Neuronal stem cell (in vitro differentiated cells): ENCODE measurements at places on chromosomes 1 and 21.

GRCh38 chr1:74504933-74505512 is 7.4 kb downstream of the LRRC53 start:
- DNase-seq: peak; percentile 58

DNA sequence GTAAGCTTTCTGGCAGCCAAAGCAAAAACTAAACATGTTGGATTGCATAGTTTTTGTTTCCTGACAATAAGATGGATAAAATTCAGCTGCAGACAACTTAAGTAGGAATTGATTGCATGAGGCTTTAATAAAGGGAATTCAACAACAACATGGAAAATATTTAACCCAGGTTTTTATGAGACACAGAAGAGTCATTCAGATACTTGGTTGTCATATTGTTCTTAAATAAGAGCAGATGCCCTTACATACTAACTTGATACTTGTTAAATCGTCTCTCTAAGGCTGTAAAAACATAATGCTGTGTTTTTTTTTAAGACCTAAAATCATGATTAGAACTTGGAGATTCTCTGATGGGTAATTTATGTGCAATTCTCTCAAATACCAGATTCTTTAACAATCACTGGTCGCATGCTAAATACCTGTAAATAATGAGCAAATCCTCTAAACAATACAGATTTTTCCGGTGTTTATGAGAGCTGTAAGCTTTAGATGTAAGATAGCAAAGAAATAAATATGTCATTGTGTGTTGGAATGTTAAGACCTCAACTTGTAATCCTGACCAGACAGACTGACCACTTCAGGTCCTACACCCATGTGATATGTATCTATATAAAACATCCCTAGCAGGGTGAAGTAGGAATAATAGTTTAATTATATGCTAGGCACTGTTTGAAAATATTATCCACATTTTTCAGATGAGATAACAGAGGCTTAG is 37.8 kb upstream of the CD34 start:
- DNase-seq: no peak

- no peak for DNase-seq
Measured at GRCh38 chr1:221419513-221420095, 322.3 kb downstream of the DUSP10 start.

GRCh38 chr1:109650609-109651008 is 5.3 kb upstream of the GSTM4 start:
- DNase-seq: no peak

GRCh38 chr1:236336084-236336483 is 54.3 kb upstream of the ERO1B start:
- DNase-seq: no peak

- no peak for DNase-seq
Measured at GRCh38 chr1:7374563-7375160, 396.4 kb upstream of the VAMP3 start.

DNA sequence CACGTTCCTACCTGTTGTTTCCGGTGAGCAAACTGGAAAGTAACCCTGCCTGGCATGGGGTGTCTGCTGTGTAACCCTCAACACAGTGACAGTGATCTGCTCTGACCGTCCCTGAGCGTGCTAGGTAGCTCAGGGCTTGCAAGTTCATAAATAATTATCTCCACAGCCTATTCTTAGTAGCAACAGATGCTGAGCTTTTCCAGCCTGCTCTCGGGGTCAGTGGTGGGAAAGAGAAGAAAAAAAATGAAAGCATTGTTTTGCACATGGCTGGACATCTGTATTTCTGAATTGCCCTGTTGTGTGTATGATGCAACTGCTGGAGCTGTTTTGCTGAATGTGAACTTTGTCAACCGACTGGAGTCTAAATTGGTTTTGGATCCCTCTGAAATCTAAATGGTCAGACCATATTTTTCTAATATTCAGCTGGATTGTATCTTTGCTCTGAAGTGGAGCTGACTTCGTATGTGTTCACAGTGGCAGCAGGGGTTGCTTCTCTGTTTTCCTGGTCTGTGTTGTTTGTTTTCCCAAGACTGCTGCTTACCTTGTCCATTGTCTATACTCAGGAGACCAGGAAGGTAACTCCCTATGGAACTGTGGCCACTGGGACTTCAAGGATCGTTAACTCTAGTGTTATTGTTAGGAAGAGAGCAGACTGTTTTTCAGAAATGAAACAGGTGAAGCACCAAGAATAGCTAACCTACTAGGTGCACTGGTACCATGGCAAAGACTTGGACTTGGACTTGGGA is 27.0 kb downstream of the TGFB2 start:
- no peak for DNase-seq

- no peak for DNase-seq
Measured at GRCh38 chr1:184693011-184693410, 61.6 kb downstream of the EDEM3 start.

GRCh38 chr1:186643614-186644013 is 36.6 kb downstream of the PTGS2 start:
- DNase-seq: no peak

DNA sequence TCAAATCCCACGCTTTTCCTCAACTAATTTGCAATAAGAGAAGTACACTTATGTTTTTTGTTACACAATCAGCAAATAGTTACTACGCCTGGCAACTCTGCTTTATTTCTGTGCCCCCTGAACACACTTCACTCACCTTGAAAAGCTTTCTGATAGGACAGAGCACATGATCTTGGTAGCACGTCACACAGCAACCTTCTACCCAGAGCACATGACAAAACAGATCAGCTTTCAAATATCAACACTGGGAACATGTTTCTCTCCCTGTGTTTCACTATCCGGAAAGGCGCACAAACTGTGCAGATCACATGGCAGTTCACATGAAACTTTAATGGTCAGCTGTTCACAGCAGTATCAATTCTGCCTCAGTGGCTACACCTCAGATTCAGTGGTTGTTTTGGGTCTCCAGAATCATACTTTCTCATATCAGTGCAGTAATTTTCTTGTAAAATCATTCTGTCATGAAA is 2.2 kb downstream of the SLC19A2 start:
- DNase-seq: no peak

- DNase-seq: no peak
Measured at GRCh38 chr1:201146626-201147390, 7.5 kb downstream of the TMEM9 start.

DNA sequence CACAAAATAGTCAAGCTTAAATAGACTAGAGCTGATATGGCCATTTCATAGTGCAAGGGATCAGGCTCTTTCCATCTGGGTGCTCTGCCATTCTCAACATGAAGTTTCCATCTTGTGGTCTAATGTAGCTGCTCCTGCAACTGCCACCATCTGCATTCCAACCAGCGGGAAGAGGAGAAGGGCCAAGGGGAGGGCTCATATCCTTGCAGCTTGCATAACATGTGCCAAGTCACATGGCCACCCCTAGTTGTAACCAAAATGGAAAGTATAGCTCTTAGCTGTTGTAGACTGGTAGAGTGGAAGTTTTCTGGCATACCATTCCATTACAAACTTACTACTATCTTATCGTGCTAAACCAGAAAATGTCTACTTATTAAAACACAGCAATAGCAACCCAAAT is 38.9 kb upstream of the IVNS1ABP start:
- no peak for DNase-seq

DNA sequence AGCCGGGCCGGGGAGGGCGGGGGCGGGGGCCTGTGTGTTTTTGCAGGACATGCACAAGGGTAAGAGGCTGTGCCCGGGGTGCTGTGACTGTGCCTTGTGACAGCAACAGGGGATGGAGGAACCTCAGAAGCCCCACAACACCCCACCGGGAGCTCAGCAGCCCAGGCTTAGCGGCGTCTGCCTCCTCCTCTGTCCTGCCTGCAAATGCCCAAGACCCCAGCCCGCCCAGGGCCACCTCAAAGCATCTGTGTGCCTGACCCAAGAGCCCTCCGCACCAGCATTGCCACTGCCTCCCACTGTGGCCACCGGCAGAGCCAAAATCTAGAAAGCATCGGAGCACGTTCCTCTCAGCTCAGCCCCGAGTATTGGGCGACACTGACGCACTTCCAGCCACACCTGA is 2.7 kb upstream of the ACTRT2 start:
- DNase-seq: no peak

DNA sequence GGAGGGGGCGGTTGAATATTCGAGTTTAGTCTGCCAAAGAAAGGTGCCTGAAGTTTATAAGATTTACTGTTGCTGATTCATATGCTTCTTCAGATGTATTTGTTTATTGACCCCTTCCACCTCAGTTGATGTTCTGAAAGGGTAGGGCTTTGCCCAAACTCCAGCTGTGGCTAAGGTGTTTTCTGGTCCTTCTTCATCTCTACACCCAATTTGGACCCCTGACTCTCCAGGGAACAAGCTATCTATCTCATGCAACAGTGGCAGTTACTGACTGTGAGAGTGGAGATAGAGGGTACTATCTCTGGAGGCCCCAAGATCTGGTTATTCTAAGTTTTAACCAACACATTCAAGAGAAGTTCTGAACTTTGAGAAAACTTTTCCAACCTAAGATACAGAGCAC is 12.6 kb upstream of the ALG14 start:
- no peak for DNase-seq

DNA sequence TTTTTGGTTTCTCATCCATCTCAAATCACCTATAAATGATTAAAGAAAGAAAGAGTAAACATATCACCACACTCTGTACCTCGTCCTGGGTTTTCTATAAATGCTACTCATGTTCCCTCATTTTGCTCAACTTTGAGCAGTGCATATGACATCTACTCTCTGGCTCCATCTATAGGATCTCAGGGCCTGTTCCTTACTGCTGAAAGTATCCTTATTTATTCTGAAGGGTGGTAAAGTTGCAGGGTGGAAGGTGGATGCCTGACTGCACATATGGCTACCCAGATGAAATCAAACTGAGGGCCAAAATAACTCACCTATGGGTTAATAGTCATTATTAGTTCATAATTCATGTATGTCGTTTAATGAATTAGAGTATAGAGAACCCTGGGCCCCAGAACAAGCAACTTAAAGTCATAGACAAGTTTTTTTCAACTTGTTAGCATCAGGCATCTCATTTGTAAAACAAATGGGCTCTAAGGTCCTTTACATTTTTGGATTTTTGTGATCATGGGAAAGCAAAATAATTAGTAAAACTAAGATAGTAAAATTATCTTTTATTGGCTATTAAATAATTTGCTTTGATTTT is 46.5 kb downstream of the NCF2 start:
- no peak for DNase-seq

DNA sequence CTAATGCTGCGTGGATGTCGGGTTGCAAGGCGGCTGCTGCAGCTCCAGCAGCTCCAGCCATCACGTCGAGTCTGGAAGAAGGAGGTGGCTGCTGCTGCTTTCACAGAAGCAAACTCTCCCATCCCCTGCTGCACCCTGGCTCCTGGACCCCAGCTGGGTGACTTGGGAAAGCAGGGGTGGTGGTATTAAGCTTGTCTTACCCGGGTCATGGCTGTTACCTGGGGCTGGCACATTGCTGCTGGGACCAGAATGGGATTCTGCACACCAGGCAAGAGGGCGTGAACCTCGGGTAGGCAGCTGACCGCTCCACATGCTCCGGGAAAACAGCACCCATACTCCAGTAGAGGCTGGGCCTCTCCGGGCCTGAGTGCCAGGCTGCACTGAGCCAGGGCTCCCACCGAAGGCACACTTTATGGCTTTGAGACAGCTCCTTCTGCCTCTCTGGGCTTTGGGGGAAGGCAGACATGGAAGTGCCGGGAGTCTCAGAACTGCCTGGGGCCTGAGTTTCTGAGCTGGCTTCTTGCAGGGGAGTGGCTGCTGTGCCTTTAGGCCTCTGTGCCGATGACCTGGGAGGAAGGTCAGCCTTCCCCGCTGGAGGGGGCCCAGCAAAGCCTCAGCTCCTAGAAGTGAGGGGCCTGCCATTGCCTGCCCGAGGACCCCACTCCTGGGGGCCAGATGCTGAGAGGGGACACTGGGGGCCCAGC is 1.2 kb downstream of the SMIM1 start:
- no peak for DNase-seq

DNA sequence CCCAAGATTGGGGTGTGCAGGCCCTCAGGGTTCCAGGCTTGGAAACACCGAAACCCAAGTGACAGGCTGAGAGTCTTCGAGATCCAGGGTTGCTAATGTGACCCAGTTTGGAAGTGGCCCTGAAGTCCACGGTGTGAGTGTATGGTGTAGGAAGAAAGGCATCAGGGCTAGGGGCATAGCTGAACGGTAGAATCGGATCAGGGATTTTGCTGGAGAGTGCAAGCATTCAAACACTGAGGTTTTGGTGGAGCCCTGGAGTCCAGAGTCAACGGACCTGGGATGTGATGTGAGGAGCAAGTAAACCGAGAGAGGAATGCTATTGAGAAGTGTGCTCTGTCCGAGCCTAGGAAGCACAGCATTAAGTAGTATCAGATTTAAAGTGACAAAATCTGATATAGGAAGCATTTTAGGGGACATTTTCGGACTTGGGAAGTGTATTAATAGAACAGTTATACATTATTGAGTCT is 958 bp downstream of the NFYC start:
- no peak for DNase-seq

DNA sequence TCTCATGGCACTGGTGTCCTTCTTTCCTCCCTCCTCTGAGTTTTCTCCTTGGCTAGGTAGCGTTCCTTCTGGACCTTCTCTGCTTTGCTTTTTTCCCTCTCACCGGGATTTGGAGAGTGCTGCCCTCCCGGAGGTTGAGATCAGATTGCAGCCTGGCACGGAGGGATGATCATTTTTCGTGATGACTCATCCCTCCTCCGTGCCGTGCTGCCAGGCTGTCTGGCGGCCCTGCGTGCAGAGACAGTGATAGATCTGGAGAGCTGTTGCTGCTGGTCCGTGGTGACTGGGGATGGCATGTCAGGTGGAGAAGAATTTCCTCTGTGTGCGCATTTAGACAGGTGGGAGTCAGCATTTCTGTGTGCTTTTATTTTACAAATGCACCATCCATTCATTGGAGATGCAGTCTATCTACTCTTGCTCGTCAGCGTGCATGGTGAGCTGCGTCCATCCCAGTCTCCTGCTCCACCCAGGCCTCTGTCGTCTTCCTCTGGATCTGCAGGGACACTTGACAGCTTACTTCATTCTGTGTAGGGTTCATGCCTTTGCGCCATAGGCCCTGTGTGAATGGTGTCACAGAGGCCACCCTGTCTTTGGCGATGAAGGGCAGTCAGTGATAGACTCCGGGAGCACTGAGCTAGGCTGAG is 104.4 kb downstream of the PCBP3 start:
- DNase-seq: no peak

- no peak for DNase-seq
Measured at GRCh38 chr1:92903765-92904164, 57.5 kb downstream of the DIPK1A start.

- no peak for DNase-seq
Measured at GRCh38 chr1:39852214-39852791, 31.0 kb downstream of the TRIT1 start.

DNA sequence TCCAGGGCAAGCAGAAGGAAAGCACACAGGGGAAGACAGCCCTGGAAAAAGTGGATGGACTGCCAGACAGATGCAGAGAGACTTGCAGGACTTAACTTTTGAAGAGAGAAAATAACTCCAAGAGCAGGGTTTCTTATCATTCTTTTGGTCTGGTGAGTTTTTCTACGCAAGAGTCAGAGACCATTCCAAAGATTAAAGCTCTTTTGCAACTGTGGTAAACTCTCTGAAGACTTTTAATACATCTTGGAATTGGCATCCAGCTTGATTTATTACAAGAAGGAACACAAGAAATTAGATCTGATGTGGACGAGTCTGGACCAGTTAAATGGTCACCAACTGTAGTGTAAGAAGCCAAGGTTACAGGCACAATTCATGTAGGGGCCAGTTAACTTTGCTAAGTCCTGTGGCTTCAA is 153.4 kb downstream of the SIPA1L2 start:
- no peak for DNase-seq

GRCh38 chr1:167198518-167199133 is 22.1 kb upstream of the POU2F1 start:
- peak; percentile 38 for DNase-seq
